ENCODE measurements at places on chromosomes 7 and 10.

- no peak for DNase-seq
Measured at GRCh38 chr10:58660575-58661255, 148.0 kb downstream of the BICC1 start.

- no peak for DNase-seq
Measured at GRCh38 chr7:38316733-38317360, 43.4 kb upstream of the TARP start.

- no peak for DNase-seq
Measured at GRCh38 chr7:140610204-140611165, 30.1 kb downstream of the DENND2A start.

- peak; percentile 76 for DNase-seq
Measured at GRCh38 chr7:131692131-131692960, 135.9 kb upstream of the PODXL start.

GRCh38 chr7:18762189-18762588 is 266.6 kb downstream of the HDAC9 start:
- DNase-seq = no peak

DNA sequence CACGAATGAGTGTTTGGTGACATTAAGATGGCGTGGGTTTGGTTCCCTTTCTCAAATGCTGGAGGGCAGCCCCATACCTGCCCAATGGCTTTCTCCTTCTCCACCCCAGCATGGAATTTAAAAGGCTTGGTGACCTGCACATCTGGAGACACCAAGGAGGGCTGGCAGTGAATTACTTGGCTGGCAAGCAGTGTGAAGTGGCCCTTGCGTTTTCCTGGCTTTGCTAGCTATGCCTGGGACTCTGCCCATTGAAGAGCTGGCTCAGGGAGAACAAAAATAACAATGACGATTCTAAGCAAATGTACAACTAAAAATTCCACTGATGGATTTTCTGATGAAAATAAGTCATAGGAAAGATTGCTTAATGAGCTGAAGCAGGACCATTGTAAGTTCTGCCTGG is 203.7 kb downstream of the CYP26A1 start:
- DNase-seq = no peak

DNA sequence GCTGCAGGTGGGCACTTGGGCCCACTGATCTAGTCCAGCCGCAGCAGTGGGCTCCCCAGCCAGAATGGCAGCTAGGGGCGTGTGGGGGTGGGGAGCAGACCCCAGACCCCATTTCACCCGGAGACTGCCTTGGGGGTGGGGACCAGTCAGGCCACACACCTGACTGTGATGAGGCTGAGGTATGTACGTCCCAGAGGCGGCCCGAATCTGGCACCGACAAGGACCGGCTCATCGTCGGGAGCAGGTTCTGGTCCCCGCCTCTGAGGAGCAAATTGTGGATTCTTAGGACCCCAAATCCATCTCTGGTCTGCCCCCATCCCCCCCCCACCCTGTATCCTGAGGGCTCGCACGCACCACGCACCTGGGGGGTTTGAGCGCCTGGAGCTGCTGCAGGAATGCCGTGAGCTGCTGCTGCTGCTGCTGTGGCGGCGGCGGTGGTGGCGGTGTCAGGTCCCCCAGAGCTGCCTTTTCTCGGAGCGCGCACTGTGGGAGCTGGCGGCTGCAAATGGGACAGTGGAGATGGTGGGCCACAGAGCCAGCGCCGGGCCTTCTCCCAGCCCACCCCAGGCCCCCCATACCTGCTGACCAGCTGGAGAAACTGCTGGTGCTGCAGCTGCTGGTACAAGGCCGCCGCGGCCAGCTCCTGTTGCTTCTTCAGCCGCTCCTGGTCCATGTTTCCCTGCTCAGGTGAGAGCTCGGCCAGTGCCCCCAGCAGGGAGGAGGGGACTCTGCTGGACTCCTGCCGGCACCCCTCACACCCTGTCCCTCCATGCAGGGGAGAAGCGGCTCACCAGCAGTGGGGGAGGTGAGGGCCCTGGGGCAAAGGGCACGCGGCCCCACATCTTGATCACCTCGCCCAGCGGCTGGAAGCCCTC is 10.2 kb downstream of the GIGYF1 start:
- no peak for DNase-seq

DNA sequence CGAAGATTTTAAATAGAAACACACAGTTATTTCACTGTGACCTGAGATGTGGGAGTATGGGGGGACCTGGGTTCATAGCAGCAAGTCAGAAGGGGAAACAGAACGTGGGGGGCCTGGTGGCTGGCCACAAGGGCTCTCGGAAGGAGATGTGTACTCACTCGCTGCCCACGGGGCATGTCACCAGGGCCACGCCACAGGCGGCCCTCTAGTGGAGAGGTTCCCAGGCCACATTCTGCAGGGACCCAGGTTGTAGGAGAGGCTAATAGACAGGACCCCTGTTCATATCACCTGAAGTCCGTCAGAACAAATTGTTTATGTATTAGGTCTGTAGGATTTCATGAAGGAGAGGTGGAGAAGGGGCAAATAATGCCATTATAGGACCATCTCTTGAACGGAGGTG is 25.1 kb upstream of the SVOPL start:
- peak; percentile 25 for DNase-seq

DNA sequence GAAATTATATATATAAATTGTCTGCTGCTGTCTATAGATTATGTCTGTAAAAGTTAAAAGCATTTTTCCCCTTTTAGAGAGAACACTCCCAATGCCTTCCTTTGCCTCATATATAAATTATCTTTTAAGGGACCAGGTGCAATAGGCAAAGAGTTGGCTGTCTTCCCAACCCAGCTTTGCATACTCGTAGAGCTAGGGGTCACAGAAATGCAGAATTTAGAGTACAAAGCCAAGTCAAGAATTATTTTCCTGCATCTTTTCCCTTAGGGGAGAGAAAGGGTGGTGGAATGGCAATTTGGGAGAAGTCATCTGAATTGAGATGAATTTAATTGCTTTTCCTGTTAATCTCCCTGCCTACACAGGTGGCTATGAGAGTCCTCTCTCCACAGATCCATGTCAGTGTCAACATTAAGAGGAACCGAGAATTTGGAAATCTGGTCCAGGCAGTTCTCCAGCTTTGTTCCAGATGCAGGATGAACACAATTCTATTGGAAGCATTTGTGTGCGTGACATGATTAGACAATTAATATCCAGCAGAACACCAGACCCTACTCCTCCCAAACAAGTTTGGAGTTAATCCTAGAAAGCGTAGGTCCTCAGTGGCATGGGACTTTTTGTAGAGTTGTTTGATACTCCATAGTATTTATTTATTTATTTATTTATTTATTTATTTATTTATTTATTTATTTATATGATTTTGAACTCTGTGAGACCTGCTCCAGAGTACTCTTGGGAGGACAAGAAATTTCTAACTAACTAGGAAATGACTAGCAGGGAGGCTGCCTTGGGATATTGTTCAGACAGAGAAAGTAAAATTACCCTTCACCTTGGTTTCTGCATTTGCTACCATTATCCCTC is 80.3 kb upstream of the SKAP2 start:
- DNase-seq = peak; percentile 67

Data from DMS53 (cell line).